ENCODE measurements at places on chromosomes 11 and 22.

GRCh38 chr11:41446107-41446506, 13.3 kb downstream of the LRRC4C start:
- DNase-seq = no peak

DNA sequence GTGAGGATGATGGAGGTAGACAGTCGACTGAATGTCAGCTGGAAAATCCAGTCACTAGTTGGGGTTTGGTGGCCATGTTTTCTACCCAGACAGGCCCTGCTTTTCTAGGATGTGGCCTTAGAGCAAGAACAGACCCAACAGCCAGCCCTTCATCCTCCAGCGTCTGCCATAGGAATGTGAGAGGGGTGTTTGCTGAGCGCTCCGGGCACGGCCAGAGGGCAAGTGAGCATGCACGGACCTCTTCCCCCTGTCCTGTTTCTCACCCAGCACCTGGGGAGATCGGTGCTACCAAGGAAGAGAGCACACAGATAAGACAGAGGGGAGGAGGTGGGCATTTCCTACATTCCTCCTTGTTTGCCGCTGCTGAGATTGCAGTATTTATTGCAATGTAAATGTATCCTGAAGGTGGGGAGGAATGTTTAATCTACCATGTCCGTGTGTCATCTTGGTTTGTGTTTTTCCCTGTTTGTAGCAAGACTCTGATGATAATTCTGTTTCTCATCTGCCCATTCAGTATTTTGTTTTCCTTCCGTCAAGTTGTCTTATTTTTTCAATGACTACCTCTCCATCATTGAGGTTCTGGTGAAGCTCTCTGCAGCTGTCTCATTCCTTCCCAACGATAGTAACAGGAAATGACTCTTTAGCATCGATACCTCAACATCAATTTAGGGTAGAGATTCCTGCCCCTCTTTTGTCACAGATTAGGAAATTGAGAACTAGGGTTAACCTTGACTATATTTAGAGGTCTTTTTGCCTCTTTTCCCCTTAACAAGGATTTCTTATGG, 4.9 kb upstream of the ATF4 start:
- no peak for DNase-seq

GRCh38 chr11:66291706-66292542, at the start of gene TMEM151A:
TSS of gene TMEM151A (plus strand) at chr11:66291894. CDS start at chr11:66292014, 120 bp downstream.
- no peak for DNase-seq

DNA sequence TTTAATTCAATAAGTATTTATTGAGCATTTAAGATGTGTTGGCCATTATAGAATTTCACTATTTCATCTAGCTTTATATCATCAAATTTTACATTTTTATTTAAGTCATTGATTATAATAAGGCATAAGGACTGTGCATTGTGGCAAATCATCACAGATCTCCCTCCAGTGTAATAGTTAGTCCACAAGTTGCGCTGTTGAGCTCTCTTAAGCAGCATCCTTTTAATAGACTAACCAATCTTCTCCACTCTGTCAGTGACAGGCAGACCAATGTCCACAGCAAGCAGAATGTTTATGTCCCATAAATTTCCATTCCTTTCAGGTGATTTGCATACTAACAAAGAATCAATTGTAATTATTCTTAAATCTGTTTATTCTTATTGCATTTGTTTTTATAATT, 595.3 kb upstream of the CCDC90B start:
- DNase-seq = no peak

DNA sequence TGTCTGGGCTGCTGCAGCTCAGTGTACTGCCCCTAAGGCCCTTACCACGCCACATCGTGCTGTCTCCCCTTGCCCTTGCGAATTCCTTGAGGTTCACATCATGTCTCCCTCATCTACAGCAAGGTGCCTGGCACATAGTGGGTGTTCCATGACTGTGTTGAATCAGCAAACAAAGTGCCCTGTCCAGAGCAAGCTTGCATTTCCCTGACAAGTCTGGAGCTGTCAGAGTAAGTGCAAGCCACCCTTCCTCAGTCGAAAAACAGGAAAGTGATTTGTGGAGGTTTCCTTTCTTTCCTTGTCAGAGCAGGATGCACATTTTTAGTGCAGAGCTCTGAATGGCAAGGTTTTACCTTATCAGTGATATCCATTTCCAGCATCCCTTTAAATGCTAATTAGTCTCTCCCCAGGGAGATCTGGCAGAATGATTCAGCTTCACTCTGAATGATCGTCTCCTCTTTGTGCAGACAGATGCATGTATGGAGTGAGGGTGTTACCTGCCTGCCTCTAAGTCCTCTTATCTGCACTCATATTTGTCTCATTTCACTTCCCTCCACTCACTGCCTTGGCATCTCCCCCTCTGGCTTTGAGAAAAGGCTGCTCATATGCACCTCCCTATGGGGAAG, 331.2 kb downstream of the TMEM135 start:
- peak; percentile 6 for DNase-seq

DNA sequence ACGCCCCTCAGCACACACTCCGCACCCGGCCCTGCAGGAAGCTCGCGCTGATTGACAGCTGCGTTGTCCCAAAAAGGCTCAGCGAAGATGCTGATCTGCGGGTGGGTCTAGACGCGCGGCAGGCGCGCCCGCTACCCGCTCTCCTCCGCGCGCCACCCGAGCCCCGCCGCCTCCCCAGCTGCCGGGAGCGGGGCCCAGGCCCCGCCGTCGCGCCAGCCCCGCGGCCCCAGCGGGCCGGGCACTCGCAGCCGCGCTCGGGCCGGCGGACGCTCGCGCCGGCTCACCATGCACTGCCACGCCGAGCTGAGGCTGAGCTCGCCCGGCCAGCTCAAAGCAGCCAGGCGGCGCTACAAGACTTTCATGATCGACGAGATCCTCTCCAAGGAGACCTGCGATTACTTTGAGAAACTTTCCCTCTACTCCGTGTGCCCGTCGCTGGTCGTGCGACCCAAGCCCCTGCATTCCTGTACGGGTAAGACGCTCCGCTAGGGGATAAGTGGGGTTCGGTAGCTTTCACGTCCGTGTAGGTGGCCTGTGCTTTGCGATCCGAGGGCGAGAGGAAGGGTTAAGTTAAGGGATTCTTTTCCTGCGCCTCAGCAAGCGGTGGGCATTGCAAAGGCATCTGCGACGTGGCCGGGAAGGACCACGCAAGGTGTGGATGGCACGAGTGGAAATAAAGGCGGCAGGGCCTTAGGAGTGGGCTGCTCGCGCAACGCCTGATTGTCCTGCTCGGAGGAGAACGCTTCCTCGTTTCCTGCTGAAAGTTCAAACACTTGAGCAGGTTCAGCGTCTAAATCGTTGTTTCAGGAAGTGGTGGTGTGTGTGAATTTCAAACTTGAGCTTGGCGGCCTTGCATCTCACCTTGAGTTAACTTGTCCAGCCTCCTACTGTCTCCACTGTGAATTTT, at the start of gene BARX2:
Gene BARX2, plus strand, starts transcription at position 98 of the 907 bp plus-strand sequence. Its CDS starts 188 bp downstream, at position 286.
- DNase-seq = no peak

- no peak for DNase-seq
Measured at GRCh38 chr11:76348348-76348747, 32.6 kb downstream of the THAP12 start.

DNA sequence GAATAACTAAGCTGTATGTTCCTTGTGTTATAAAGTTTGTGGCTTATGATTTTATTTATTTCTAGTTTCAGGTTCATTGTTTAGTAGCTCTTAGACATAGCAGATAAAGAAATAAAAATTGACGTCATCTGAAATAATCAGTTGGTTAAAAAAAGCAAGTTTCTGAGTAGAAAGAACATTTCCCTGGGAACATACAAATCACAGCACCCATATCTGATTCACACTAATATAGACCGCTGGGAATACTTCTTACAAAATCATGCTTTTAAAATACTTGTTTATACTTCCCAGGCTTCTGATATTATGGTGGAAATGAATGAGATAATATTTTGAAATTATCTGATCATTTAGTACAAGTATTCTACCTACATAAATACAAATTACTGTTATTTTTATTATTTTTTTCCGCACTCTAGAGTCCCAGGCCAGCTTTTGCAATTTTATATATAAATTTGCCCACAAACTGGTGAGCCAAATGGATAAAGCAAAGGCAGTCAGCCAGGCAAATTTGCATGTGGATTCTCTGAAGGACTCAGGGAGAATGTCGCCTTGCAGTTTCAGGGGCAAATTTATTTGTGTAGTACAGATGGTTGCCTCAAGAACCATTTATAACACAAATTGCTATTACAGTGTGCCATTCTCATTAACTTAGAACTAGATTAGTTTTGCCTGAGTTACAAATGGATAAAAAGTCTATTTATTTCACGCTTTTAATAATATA, 62.9 kb upstream of the SC5D start:
- no peak for DNase-seq

DNA sequence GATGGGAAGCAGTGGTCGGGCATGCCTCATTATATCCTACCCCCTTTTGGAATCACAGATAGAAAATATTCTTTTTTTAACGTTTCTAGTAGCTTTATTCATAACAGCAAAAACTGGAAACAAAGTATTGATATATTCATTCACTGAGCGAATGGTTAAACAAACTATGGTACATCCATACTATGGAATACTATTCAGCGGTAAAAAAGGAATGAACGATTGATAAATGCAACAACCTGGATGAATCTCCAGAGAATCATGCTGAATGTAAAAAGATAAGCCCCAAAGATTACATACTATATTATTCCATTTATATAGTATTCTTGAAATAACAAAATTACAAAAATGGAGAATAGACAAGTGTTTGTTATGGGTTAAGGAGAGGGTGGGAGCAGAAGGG, 7.5 kb upstream of the SULT4A1 start:
- DNase-seq = no peak

DNA sequence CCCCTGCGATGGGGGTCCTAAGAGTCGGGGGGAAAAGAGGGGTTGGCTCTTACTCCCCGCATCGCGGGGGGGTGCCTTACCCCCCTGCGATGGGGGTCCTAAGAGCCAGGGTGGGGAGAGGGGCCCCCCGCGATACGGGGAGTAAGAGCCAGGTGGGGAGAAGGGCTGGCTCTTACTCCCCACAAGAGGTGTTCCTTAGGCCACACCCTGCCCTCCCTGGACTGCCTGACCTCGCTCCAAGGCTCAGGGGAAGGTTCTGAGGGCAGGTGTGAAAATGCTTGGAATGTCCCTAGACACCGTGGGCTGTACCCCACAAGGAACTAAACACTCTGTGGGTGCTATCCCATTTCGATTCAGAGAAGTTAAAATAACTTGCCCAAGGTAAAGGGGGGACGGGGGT, 7.8 kb downstream of the UNC93B1 start:
- no peak for DNase-seq

DNA sequence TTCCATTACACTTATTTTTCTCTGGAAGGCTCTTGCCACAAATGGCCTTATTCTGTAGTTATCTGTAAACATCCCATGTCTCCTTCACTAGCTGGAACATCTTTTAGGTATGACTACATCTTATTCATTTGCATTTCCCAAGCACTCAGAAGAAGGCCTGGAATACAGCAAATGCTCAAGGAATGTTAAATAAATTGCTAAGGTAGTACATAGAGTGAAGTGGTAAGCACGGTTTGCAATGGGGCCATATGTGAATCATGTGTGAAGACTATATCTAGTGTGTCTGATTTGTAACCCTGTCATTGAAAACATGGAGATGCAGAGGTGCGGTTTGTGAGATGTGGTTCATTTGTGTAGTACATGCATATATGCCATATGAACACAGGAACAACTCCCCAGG, 33.5 kb downstream of the GDPD4 start:
- no peak for DNase-seq

DNA sequence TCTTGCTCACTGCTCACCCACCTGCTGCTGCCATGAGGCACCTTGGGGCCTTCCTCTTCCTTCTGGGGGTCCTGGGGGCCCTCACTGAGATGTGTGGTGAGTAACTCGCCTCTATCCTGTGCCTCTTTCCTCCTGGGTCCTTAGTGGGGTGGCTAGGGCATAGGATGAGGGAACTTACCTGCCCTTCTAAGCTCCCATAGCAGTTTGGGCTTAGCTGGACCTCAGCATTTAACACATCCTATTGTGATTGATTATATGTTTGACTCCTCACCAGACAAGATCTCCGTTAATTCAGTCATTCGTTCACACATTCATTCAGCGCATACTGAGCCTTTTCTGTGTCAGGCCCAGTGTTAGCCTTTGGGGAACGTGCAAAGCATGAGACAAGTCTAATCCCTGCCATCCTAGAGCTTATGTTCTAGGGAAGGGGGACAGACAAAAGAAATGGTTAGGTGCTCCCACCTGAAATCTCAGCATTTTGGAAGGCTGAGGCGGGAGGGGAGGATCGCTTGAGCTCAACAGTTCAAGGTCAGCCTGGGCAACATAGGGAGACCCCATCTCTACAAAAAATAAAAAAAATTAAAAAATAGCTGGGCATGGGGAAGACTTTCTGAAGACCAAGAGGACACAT, 441 bp downstream of the TCN2 start:
- no peak for DNase-seq

DNA sequence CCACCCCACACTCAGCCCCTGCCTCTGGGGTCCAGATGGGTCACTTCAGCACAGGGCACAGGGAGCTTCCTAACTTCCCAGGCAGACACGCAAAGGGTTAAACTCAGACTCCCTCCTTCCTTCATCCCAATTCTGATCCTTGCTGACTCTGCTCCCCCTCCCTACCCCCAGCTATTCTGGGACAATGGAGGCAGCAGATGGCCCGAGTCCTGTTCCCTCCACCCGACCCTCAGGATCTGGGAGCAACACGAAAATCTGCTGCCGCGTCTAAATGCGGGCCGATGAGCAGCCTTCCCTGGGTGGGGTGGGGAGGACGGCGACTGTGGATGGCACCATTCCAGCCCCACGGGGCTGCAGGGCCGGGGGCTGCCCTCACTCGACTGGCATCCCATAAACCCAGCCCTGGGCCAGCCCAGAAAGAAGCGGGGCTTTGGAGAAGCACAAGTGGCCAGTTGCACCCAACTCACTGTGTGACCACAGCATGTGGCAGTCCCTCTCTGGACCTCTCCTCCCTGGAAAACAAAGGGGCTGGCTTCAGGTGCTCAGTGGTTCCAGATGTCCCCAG, 18.7 kb downstream of the MFNG start:
- no peak for DNase-seq

GRCh38 chr11:17697175-17697949, 22.0 kb upstream of the MYOD1 start:
- no peak for DNase-seq

DNA sequence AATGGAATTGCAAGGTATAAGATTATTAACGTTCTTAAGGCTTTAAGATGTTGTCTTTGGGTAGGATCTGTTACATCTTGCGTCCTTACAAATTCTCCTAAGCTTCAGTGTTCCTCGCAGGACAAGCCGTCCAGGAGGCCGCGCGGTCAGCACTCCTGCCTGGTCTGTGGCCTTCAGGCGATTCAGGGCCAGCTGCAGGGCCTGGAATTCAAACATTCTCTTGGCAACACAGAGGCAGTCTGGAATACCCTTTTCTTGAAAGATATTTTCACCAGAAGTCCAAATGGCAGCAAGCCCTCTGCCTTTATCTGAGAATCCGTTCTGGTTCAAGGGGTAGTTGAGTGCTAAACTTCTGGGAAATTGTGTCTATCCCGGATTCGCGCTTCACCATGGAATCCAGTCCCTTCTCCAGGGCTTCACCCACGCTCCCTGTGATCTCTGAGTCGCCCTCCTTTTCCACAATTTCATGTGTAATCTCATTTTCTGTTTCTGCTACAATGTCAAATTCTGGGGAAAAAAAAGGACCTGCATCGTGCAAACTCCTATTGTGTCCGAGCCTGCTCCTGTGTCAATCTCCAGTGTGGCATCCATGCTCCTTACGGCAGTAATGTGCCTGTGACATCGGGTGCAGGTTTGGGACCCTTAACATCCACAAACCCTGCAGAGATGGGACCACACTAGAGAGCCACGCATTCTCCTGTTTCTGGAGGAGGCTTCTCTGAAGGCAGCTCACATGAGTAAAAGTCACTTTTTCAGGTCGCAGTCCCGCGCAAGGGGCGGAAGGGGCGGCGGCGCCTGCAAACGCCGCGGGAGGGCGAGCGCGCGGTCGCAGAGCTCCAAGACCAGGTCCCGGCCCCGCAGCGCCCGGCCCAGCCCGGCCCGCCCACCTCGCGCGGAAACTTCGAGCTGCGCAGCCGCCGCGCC, 25.4 kb upstream of the SORL1 start:
- DNase-seq = no peak
